ENCODE measurements at places on chromosomes 1 and 21. TPM values are rescaled to one million over a fixed set of nuclear protein-coding genes. Genes with fewer than 3 reads are reported as not detected.

PHTF1 gene
- 16.9 TPM for total RNA-seq

GJA5 gene
- total RNA-seq = 0.70 TPM

FAM72D gene
- total RNA-seq = not detected

MMP23B gene
- 4.1 TPM for total RNA-seq

KRTAP7-1 gene
- not detected for total RNA-seq

PERM1 gene
- total RNA-seq = not detected

SLC1A7 gene
- 9.4 TPM for total RNA-seq

LRRC53 gene
- total RNA-seq = not detected

ANKRD35 gene
- 1.2 TPM for total RNA-seq

USF1 gene
- total RNA-seq = 72.0 TPM

SPRR4 gene
- not detected for total RNA-seq

SLAMF6 gene
- 4.7 TPM for total RNA-seq

ERICH3 gene
- total RNA-seq = not detected
